Heart right ventricle (tissue), 16 donors: ENCODE measurements at places on chromosomes 13 and 19. TPM values are rescaled to one million over a fixed set of nuclear protein-coding genes. Genes with fewer than 3 reads are reported as not detected.

- DNase-seq, result no peak
These were observed 22.7 kb downstream of the FAM187B start for GRCh38 chr19:35205733-35206323.

DNA sequence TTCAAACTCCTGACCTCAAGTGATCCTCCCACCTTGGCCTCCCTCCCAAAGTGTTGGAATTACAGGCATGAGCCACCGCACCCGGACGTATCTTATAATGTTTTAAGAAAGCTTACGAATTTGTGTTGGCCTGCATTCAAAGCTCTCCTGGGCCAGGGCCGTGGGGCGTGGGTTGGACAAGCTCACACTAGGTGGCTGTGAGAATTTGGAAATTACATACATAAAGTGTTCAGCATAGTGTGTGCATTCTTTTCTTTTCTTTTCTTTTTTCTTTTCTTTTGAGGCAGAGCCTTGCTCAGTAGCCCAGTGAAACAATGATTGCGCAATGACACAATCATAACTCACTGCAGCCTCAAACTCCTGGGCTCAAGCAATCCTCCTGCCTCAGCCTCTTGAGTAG is 2.6 kb downstream of the ZSWIM4 start:
- no peak for DNase-seq

DNA sequence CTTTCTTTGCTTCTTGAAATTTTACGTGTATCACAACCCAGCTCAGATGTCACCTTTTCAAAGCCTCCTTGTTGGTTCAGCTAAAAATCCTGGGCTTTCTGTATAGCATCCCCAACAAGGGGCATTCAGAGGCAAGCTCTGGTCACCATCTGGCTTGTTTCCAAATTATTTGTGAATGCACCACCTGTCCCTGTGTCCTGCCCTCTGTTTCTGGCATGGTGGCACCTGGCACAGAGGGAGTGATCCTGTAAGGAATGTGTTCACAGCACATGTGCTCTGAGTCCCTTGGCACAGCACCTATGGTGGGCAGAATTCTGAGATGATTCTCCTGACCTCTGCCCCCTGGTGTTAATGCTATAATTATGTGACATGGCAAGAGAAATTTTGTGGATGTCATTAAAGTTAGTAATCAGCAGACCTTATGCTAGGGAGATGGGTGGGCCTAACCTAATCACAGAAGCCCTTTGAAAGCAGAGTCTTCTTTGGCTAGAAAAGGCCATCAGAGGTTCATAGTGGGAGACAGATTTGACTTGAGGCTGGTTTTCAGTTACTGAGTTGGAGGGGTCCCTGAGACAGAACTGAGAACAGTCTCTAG is 76.3 kb downstream of the ZNF429 start:
- DNase-seq, result no peak

- no peak for DNase-seq
These were observed 64.5 kb upstream of the MED4 start for GRCh38 chr13:48159401-48159800.

DNA sequence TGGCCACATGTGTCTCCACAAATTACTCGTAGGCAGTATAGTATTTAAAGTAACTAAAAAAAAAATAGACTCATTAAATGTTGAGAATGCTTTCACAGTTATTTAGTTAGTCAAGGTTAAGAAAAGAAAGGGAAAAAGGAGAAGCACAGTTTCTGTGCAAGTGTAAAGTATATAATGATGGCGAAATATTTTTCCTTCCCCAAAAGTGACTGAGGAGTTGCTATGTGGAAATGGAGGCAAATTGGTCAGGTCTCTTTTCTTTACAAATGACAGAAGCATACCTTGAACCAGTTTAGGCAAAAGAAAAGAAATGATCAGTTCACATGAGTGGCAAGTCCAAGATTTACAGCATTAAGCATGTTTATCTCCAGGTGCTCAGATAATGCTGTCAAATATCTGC is 18.0 kb downstream of the CSNK1A1L start:
- DNase-seq, result no peak

- DNase-seq, result no peak
These were observed 12.2 kb downstream of the TPM4 start for GRCh38 chr19:16088351-16089009.

- no peak for DNase-seq
These were observed 145.6 kb upstream of the GJB6 start for GRCh38 chr13:20377720-20378119.

- DNase-seq, result no peak
These were observed 206.1 kb downstream of the DNAJC15 start for GRCh38 chr13:43229506-43229905.

GRCh38 chr13:73684286-73684685 is 449.9 kb downstream of the KLF12 start:
- DNase-seq, result no peak

GRCh38 chr13:100495455-100495854 is 93.1 kb downstream of the GGACT start:
- DNase-seq, result no peak

GRCh38 chr13:73673931-73674330 is 460.3 kb downstream of the KLF12 start:
- DNase-seq, result no peak

DNA sequence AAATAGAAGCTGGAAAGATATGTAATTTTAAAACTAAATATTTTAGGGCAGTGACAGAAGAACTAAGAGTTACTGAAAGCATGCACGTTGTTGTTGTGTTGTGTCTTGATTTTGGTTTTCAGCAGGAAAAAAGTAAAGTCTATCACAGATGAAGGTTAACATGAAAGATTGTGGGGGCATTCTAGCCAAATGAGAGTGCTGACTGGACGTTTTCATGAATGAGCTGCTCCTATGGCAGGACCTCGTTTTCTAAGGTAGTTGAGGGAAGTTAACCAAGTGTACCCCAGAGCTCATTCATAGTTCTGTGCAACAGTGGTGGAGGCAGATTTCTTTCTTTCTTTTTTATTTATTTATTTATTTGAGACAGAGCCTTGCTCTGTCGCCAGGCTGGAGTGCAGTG is 194.6 kb upstream of the IRS2 start:
- DNase-seq, result no peak

GRCh38 chr19:30227661-30228112 is 144.5 kb upstream of the ZNF536 start:
- peak; percentile 67 for DNase-seq

GRCh38 chr13:91406619-91407018 is 8.2 kb downstream of the GPC5 start:
- DNase-seq, result no peak

- peak; percentile 68 for DNase-seq
These were observed 1.5 kb downstream of the ERF start for GRCh38 chr19:42253245-42254088.

Gene DENND1C
- total RNA-seq, result 0.77 TPM

Gene KDELR1
- total RNA-seq, result 89.6 TPM

Gene HNRNPA1L2
- 2.4 TPM for total RNA-seq

Gene FLT3
- total RNA-seq, result not detected
